ENCODE measurements at places on chromosomes 11 and 22.

GRCh38 chr11:110712659-110713448, 617 bp upstream of the ARHGAP20 start:
- peak; percentile 84 for DNase-seq

- DNase-seq: no peak
Observed at GRCh38 chr11:11444027-11444803, 91.2 kb upstream of the CSNK2A3 start.

- no peak for DNase-seq
Observed at GRCh38 chr11:35683728-35684339, 21.3 kb downstream of the TRIM44 start.

DNA sequence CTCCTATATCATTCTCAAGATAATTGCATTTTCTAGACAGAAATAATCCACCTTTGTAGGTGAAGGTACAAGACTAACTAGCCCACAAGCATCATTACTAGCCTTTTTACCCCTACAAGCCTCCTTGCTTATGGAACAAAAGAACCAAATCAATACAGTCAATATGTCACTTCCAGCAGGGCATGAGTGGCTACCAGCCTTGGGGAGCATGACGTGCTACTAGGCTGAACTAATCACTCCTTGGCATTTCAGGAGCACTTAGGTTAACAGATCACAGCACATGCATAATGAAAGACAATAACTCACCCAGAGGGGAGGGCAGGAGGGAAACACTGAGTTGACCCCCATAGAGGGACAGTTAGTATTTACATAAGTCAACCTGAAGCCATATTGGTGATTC, 2.7 kb downstream of the DRD2 start:
- no peak for DNase-seq

- no peak for DNase-seq
Observed at GRCh38 chr11:45576461-45577215, 88.8 kb downstream of the CHST1 start.

DNA sequence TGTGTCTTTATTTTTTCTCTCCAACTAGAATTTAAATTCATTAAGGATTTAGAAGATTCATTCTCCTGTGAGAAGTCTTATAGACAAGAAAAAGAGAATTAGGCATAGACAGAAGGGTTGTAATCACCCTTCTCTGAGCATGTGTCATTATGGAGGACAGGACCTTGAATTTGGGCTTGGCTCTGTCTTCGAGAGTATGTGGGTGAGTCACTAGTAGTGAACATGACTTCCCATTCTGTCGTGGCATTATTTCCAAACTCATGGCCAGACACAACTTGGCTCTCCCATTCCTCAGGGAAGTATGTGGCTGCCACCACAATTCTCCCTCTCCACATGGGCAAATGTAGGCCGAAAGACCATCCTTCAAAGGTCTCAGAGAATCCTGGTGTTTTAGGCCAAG, 14.3 kb upstream of the ANKK1 start:
- DNase-seq: no peak

DNA sequence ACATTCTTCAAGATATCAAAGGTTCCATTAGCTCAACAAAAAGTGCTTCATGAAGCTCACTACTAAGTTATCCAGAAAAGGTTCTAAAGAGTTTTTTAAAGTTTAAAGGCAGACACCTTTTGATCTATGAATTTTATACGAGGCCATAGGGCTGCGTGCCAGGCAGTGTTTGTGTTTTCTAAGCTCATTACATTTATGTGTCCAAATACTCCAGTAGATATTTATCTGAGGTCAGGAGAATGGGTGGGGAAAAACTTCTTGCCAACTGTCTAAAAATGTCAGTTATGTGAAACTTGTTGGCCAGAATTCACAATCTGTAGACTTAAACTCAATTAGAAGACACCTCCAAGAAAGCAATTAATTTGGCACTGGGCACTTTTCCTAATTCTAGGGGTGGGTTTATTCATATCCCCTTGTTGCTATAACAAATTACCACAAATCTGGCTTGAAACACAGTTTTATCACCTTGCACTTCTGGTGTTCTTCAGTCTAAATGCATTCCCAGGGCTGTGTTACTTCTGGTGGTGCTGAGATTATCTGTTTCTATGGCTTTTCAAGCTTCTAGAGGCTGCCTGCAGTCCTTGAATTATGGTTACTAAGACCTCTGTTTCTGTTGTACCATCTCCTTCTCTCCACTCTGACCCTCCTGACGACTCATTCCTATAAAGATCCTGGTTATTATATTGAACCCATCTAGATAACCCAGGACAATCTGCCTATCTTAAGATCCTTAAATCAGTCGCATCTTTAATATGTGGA, 1030.4 kb upstream of the CNTN5 start:
- DNase-seq: no peak

GRCh38 chr11:46559815-46560214, 34.0 kb downstream of the AMBRA1 start:
- DNase-seq: no peak

DNA sequence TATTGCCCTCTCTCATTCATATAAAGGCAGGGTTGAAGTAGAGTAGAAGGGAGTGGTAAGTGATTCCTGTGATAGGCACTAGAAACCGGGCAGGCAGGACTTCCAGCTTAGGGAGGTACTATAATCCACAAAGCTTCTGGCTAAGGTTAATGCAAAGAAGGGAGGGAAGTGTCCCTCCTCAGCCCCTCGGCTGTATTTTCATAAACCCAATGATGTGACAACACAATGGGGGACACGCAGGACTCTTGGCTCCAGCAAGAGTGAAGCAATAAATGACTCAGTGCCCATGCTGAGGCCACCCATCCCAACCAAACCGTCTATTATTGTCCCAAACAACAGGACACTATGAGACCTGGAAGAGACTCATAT, 90.7 kb downstream of the ETS1 start:
- no peak for DNase-seq

DNA sequence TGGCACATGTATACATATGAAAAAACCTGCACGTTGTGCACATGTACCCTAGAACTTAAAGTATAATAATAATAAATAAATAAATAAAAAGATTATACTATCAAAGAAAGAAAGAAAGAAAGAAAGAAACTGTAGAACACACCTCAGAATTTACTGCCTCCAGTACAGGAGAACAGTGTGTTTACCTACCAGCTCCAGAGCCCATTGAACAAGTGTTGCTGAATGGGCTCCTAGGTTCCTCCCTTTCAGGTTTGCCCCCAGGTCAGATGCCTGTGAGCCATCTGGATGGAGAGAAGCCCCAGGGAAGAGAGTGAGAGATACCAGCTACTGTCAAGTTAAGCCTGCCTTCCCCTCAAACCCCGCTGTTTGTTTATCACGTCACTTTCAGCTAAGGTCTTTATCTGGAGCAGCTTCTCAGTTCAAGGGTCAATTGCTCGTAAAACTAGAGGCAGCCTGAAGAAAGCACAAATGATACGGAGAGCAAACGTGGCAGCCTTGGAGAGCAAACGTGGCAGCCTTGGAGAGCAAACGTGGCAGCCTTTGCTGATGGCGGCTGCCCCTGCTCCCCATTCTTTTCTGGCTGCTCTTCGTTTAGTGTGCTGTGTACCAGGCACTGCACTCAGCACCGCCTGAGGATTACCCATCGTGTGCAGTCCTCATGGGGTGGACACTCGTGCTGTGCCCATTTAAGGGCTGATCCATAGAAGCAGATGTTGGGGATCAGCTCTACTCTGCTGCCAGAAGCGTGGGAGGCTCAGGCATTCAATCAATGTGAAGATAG, 111.7 kb downstream of the ADAMTS15 start:
- DNase-seq: no peak

- no peak for DNase-seq
Observed at GRCh38 chr11:75441804-75442132, 8.8 kb upstream of the KLHL35 start.
